Breast epithelium (tissue), 4 donors: ENCODE measurements at places on chromosomes 6 and 20.

GRCh38 chr6:3540253-3540820 lies 83.5 kb upstream of the SLC22A23 start:
- no peak for DNase-seq

- no peak for DNase-seq
Measured at GRCh38 chr6:149043476-149044130, 273.9 kb upstream of the TAB2 start.

GRCh38 chr20:50572938-50573777 lies 63.0 kb downstream of the PTPN1 start:
- DNase-seq, result no peak

- DNase-seq, result no peak
Measured at GRCh38 chr6:13764996-13765395, 49.4 kb downstream of the MCUR1 start.

GRCh38 chr6:135499441-135500340 lies 2.2 kb upstream of the AHI1 start:
- no peak for DNase-seq

- DNase-seq, result no peak
Measured at GRCh38 chr20:42399802-42400201, 781.6 kb upstream of the CHD6 start.

GRCh38 chr6:121879149-121879548 lies 443.7 kb downstream of the GJA1 start:
- no peak for DNase-seq

DNA sequence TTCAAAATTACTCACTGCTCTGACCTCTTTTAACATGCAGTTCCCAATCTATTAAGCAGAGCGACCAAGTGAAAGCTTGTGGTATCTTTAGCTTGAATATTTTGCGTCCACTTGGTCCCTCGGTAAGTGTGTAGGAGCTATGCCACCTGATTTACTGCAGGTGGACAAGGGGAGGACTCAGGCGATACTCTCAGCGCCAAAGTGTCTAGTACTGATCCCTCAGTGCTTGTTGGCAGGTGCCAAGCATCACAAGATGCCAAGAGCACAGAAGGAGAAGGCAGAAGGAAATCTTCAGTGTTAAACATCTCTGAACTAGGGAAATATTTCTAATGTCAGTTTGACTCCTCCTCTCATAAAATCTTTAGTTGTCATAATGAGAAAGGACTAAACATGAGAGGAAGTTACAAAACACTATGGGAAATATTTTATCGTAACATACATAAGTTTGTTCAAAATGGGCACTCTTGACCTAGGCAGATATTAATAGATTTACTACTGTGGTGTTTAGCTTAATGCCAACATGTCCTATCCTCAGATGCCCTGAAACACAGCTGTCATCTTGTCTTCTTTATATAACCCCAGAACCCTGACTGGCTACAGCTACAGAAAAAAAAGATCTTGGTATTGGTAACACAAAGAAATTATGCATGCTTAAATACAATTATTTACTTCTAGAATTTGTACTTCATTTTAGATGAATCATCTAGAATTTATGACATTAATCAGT lies 19.5 kb downstream of the NHLRC1 start:
- DNase-seq, result no peak
